Cortex of kidney (tissue), 1 donor: ENCODE measurements at places on chromosomes 4 and X.

DNA sequence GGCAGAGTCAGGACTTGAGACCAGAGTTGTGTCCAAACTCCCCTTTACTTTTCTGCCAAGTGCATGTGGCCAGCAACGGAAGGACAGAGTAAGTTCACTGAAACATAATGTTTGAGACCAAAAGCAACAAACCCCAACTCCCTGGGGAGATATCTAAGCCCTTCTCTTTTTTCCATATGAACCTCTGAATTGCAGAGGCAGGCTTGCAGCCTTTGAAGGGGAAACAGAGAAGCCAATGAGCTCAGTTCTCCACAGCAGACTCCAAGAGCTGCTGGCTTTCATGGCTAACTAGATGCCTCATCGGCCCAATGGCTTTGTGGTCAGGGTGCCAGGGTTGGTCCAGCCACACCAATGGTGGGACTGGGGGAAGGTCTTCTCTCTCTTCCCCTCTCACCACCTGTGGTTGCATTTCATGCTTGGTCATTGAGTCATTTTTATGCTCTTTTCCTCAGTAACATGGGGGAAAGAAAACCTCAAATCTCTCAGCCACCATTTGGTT lies 34.0 kb downstream of the STARD8 start:
- DNase-seq: no peak

DNA sequence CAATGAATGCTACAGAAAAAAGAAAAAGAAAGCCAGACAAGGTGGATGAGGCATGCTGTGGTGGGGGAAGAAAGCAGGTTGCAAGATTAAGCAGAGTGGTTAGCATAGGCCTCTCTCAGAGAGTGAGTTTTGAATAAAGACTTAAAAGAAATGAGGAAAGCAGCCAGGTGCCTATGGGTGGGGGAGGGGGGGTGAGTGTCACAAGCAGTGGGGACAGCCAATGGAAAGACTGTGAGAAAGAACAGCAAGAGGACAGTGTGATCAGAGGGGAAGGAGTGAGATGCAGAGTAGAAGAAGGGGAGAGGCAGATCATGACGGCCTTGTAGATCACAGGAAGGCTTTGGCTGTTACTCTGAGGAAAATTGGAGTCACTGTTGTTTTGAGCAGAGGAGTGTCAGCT lies 162.5 kb downstream of the SOX3 start:
- no peak for DNase-seq

DNA sequence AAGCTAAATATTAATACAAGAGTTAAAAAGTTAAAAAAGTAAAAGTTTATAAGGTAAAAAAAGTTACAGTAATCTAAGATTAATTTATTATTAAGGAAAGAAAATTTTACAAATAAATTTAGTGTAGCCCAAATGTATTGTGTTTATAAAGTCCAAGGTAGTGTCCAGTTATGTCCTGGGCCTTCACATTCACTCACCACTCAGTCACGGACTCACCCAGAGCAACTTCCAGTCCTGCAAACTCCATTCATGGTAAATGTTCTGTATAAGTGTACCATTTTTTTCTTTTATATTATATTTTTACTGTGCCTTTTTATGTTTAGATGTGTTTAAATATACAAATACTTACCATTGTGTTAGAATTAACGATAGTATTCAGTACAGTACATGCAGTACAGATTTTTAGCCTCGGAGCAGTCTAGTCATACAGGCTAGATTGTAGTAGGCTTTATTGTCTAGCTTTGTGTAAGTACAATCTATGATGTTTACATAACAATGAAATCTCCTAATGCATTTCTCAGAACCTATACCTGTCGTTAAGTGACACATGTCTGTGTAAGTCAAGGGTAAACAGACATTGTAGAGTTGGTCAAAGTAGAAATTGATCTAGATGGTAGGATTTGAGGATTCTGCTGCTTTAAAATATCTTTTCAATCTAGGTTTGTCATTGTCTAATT lies 197.7 kb downstream of the GC start:
- no peak for DNase-seq

DNA sequence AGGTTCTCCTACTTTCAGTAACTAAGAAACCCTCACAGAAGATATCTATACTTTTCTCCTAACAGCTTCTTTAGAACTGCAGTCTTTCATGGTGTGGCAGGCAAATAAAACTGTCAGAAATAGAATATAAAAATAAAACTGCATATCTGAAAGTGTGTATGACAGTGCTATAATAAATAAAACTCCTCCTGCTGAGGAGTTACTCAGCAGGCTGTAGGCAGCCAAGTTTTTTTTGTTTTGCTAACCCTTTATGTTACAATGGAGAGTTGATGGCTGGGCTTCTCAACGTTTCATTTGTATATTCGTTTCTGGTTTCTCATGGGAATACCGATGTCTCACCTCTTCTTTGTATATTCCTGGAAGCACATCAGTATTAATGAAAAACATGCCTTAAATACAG lies 18.2 kb upstream of the UGT2B10 start:
- DNase-seq: no peak
